ENCODE measurements at places on chromosomes 7 and 10. TPM values are rescaled to one million over a fixed set of nuclear protein-coding genes. Genes with fewer than 3 reads are reported as not detected.

SGMS1 gene
- total RNA-seq: 15.3 TPM

RSPH10B2 gene
- 0.42 TPM for total RNA-seq

KEL gene
- 71.3 TPM for total RNA-seq

DNA sequence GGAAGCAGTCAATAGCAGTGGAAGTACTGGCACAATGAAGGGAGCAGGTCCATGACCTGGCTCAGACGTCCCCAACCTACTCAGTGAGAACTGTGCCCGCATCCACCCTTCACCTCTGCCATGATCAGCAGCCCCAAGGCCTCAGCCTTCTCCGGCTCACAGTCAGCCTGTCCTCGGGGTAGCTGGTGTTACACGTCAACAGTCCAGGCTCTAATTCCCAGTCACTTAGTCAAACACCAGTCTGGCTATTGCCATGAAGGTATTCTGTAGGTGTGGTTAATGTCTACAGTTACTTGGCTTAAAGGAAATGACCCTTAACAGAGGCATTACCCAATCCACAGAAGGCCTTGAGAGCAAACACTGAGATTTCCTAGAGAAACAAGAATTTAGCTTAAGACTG, 49.1 kb downstream of the GRB10 start:
- no peak for DNase-seq
- peaks cover 34% of the 10 kb centered on the region for H3K36me3 ChIP-seq
- H3K27ac ChIP-seq: no peak overlapping the region
- no peaks in the 10 kb centered on the region for H3K27me3 ChIP-seq
- H3K4me1 ChIP-seq: no peaks in the 10 kb centered on the region
- H3K4me3 ChIP-seq: no peak overlapping the region

- H3K4me1 ChIP-seq: peaks cover 11% of the 10 kb centered on the region
- no peaks in the 10 kb centered on the region for H3K27me3 ChIP-seq
- peaks cover 32% of the 10 kb centered on the region for H3K36me3 ChIP-seq
- H3K27ac ChIP-seq: no peak overlapping the region
- no peak for DNase-seq
- no peak overlapping the region for H3K4me3 ChIP-seq
These were observed 5.6 kb upstream of the PKD1L1 start for GRCh38 chr7:47953822-47954221.

GRCh38 chr10:571688-572451, 117.6 kb downstream of the DIP2C start:
- no peaks in the 10 kb centered on the region for H3K4me1 ChIP-seq
- no peak overlapping the region for H3K27ac ChIP-seq
- no peaks in the 10 kb centered on the region for H3K27me3 ChIP-seq
- DNase-seq: no peak
- H3K4me3 ChIP-seq: no peak overlapping the region

Data from endodermal cell (in vitro differentiated cells).